ENCODE measurements at places on chromosomes 7 and 10.

- DNase-seq: no peak
Measured at GRCh38 chr10:25682203-25682851, 251.7 kb upstream of the MYO3A start.

- DNase-seq: no peak
Measured at GRCh38 chr7:1694611-1695511, 24.8 kb downstream of the ELFN1 start.

DNA sequence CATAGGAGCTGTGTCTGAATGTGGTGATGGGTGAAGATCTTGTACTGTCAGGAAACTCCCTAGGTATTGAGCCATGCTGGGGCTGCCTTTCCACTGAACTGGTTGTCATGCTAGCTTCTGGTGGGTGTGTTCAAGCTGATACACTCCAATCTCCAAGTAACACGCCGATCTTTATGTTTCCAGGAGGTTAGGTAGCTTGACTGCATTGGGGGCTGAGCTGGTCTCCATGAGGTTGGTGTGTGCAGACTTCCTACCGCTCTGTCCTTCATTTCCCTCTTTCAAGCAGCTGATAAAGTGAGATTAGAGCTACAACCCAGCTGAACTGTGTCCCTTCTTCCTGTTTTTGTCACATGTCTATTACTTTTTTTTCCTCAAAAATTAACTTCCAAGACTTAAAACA lies 265.5 kb downstream of the ANKRD30A start:
- no peak for DNase-seq

- no peak for DNase-seq
Measured at GRCh38 chr7:68505721-68506120, 1092.6 kb upstream of the AUTS2 start.

- DNase-seq: no peak
Measured at GRCh38 chr10:78046711-78047269, 13.1 kb downstream of the RPS24 start.

GRCh38 chr10:110864662-110865140 lies 7.0 kb upstream of the PDCD4 start:
- no peak for DNase-seq

- no peak for DNase-seq
Measured at GRCh38 chr7:37988721-37989650, 68.5 kb downstream of the EPDR1 start.

- DNase-seq: no peak
Measured at GRCh38 chr10:113319479-113319878, 233.4 kb upstream of the HABP2 start.
